ENCODE measurements at places on chromosomes 16 and 17.

GRCh38 chr17:80447790-80448189 lies 28.6 kb downstream of the NPTX1 start:
- no peak for DNase-seq

DNA sequence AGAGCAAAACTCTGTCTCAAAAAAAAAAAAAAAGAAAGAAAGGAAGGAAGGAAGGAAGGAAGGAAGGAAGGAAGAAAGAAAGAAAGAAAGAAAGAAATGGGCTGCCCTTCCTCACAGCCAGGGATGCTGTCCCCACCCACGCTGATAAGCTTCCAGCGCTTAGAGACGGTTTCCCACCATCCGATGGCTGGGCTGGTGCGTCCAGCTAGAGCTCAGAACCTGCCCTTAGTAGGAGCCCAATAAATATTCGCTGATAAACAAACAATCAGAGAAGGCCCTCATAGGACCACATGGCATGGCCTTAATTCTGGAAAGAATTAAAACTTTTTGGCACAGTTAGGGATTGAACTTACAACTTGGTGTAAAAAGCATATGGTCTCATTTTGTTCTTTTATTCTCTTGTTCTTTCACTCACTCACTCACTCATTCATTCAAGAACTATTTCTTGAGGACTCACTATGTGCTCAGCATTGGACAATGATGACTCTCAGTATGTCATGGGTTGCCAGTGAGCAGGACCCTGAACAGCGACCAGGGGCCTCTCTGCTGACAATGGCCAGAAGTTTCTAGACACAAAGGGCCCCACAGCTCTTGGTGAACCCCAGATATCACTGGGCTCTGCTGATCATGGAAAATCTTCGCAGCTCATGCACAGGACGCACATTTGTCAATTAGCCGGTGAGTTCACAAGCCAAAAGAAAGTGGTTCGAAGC lies 32.5 kb upstream of the TNRC6C start:
- no peak for DNase-seq

- DNase-seq: no peak
These were observed 257.5 kb downstream of the ENGASE start for GRCh38 chr17:79332011-79332554.

DNA sequence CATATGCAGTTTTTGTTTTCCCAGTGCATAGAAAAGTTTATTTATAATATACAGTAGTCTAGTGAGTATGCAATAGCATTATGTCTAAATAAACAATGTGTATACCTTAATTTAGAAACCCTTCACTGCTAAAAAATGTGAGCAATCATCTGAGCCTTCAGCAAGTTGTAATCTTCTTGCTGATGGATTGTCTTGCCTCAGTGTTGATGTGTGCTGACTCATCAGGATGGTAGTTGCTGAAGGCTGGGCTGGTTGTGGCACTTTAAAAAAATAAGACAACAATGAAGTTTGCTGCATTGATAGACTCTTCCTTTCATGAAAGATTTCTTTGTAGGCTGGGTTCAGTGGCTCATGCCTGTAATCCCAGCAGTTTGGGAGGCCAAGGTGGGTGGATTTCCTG lies 13.9 kb upstream of the CAPNS2 start:
- DNase-seq: no peak

DNA sequence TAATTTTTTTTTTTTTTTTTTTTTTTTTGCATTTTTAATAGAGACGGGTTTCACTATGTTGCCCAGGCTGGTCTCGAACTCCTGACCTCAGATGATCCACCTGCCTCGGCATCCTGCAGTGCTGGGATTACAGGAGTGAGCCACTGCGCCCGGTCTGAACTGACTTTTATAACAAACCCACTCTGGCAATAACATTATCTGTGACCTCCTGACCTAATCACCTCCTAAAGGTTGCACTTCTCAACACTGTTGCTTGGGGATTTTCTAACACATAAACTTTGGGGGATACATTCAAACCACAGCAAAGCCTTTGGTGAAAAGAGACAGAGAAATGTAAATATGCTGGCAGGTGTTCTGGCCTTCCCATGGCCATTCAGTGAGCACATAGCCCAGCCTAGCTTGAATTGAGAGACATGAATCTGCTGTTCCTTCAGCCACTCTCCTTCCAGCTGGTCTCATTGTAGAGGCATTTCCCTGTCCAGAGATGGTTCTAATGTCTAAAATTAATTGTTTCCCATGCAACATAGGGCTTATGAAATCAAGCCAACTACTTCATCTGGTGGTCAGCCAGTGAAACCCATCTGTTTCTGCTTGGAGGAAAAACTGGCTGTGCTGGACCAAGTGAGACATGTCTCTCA lies 28.3 kb downstream of the LYRM1 start:
- DNase-seq: no peak

- no peak for DNase-seq
These were observed 5.9 kb downstream of the CCDC154 start for GRCh38 chr16:1438229-1439057.

DNA sequence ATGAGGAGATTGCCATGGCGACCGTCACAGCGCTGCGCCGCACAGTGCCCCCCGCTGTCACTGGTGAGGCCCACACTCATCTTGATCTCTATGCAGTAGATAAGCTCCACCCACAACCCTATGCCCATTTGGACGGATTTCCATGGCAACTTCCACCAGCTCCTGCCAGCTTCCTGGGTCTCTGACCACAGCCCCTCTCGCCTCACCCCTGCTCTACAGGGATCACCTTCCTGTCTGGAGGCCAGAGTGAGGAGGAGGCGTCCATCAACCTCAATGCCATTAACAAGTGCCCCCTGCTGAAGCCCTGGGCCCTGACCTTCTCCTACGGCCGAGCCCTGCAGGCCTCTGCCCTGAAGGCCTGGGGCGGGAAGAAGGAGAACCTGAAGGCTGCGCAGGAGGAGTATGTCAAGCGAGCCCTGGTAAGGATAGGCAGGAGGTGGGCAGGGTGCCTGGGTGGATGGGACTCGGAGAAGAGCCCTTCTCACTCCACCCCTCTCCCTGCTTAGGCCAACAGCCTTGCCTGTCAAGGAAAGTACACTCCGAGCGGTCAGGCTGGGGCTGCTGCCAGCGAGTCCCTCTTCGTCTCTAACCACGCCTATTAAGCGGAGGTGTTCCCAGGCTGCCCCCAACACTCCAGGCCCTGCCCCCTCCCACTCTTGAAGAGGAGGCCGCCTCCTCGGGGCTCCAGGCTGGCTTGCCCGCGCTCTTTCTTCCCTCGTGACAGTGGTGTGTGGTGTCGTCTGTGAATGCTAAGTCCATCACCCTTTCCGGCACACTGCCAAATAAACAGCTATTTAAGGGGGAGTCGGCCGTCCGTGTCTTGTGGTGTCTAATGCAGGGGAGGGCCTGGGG lies 4.3 kb downstream of the ALDOA start:
- DNase-seq: no peak

DNA sequence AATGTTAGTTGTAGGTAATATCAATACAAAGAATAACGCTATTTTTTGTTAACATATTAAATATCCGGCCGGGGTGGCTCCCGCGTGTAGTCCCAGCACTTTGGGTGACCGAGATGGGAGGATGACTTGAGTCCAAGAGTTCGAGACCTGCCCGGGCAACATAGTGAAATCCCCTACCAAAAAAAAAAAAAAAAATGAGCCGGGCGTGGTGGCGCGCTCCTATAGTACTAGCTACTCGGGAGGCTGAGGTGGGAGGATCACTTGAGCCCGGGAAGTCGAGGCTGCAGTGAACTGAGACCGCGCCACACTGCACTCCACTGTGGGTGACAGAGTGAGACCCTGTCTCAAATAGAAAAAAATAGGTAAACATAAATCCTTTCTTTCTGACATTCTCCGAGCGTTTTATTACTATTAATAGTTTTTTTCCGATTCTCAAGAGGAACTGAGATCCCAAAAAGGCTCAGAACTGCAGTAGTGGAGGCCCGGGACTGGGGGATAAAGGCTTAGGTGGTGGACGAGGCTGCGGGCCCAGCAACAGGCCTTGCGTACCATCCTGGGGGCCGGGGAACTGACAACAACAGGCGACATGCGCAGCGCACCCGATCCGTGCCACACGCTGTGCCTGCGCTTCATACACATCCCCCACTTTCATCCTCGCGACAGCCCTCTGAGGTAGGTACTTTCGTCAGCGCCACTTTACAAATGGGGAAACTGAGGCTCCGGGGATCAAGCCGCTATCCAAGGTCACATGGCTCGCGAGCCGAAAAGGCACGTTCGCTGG lies 919 bp downstream of the N4BP1 start:
- DNase-seq: peak; percentile 76

GRCh38 chr16:88809676-88810165 lies 2.0 kb downstream of the APRT start:
- no peak for DNase-seq

- no peak for DNase-seq
These were observed 155.6 kb downstream of the SNX11 start for GRCh38 chr17:48262982-48263730.

All from cardiac septum (tissue), 1 donor.